Breast epithelium (tissue), 4 donors: ENCODE measurements at places on chromosomes 12 and 14.

DNA sequence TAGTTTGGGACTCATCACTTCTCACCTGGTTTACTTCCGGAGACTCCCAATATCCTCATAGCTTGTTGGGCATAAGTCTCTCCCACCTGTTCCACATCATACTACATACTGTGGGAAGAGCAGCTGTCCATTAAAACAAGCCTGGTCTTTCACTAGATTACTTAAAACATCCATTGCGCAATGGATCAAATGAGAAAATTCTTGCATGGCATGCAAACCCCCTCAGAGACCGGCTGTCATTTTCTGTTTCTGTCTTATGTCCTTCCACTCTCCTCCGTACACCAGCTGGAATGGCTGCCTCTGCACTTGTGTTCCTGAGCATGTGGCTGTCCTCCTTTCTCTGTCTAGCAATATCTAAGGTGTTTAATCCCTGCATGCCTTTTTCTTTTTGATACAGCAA lies 265.6 kb downstream of the TMEM117 start:
- no peak for DNase-seq

GRCh38 chr12:52496590-52497071 lies 3.6 kb upstream of the KRT6A start:
- no peak for DNase-seq

- DNase-seq = no peak
Observed at GRCh38 chr12:83920821-83921547, 991.6 kb downstream of the SLC6A15 start.

DNA sequence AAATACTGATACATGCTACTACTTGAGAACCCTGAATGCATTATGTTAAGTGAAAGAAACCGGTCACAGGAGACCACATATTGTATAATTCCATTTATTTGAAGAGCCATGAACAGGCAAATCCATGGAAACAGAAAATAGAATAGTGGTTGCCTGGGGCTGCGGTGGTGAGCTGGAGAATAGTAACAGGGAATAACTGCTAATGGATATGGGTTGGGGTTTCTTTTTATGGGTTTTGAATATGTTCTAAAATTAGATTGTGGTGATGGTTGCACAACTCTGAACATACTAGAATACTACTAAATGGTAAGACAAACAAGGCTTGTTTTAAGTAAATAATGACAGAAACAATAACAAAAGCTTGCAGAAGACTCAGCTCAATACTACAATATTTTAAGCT lies 293.0 kb downstream of the BTG1 start:
- DNase-seq = no peak

- no peak for DNase-seq
Observed at GRCh38 chr12:117533687-117534086, 172.3 kb upstream of the NOS1 start.

DNA sequence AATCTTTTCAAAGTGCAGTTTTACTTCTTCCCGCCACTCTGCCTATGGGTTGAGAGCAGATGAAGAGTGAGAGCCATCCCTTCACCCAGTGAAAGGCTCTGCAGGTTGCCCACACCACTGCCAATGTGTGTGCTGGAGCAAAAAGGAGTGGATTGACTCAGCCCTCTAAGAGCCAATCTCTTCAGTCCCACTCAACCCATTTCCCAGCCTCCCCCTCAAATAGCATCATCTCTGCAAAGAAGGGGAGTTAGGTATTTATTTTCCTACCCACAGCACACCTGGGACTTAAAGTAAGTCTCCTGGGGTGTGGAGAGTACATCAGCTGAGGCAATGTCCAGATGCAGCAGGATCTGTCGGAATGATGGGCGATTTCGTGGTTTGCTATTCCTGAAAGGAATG lies 15.3 kb downstream of the MAP3K12 start:
- no peak for DNase-seq

DNA sequence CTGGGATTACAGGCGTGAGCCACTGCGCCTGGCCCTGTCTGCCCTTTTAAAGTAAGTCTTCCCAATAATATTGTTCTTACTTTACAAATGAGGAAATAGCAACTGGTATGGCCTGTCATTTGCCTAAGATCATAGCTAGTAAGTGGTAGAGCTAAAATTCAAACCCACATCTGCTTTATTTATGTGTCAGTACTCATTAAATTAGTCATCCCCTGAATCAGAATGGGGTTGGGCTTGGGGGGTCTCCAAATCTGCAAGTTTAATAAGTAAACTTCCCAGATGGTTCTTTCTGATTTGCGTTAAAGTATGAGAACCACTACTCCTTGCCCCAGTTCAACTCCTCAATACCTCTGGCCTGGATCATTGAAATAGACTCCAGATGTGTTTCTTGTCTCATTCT lies 96.2 kb downstream of the FAR2 start:
- no peak for DNase-seq

- no peak for DNase-seq
Observed at GRCh38 chr14:23881282-23881681, 72.3 kb upstream of the DHRS4 start.
